CD4-positive, alpha-beta T cell (primary cell): ENCODE measurements at places on chromosomes 7 and 10.

DNA sequence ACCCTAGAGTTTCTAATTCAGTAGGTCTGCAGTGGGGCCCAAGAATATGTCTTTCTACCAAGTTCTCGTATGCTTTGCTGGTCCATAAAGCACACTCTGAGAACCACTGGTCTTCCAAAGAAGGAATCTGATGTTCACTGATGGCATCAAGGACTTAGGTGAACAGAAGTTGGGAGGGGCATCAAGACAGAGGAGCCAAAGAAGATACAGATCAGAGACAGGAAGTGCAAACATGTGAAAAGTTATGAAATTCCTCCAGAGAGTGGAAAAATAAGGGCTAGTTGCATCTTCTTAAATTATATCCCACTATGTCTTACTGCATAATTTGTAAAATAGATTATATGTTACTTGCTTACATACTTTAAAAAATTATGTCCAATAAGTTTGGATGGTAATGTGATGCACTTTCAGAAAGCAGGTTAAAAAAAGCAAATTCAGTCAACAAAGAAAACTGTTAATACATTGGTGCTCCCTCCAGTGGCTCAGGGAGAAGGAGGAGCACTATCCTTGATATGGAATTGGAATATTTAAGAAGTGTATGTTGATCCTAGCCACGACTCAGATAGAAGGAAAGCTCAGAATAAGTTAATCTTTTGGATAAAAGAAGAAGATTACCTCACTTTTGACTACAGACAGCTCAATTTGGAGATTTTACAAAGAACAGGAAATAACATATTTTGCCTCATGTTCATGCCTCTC, 35.8 kb downstream of the CREB3L2 start:
- no peak for DNase-seq

DNA sequence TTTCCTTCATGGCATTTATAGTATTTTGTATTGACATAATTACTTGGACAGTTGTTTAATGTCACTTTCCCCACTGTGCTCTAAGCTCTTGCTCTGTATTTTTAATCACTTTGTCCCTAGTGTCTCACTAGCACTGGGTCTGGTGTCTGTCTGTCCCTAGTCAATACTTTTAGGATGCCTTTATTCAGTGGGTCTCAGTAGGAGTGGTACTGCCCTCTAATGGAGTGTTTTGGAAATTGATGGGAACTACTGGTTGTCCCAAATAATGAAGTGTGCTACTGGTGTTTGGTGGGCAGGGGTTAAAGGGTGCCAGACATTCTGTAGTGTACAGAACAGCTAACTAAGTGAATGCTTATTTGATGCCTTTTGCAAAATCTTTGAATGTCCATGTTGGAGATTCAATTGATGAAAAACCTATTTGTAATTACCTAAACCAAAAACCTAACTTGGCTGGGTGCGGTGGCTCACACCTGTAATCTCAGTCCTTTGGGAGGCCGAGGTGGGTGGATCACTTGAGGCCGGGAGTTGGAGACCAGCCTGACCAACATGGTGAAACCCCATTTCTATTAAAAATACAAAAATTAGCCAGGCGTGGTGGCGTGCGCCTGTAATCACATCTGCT, 33.3 kb downstream of the CDK14 start:
- no peak for DNase-seq

DNA sequence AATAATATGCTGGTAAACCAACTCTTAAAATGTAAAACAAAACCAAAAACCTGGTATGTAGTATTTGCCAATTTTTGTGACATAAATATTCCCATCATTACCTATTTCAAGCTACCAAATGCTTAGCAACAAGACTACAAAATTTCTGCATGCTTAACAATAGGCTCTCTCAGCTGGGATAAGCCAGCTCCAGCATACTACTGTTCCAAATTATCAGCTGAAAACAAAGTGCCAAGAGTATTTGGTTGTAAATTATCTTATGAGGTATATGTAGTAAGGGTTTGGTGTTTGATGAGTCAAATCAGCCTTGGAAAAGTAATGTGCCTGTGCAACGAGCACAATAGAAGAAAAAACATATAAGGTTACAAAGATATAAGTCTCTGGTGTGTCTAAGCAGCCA, 263.2 kb downstream of the HGF start:
- DNase-seq = no peak

GRCh38 chr10:121680879-121681655, 82.8 kb upstream of the FGFR2 start:
- DNase-seq = no peak

GRCh38 chr10:121613456-121613855, 15.2 kb upstream of the FGFR2 start:
- DNase-seq = no peak

DNA sequence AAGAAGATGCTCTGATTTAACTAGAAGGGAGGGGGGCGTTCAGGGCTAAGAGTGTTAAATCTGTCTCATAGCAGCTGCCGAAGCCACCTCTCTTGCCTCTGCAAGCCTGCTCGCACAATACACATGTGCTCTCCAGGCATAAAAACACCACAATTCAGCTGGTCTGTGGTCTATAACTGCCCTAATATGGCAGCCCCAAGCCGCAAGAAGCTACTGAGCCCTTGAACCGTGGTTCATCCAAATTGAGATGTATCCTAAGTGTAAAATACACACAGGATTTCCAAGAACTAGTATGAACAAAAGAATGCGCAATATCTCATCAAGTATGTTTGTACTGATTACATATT, 70.8 kb upstream of the FGFR2 start:
- no peak for DNase-seq

GRCh38 chr7:114879554-114879953, 42.3 kb upstream of the MDFIC start:
- DNase-seq = no peak

DNA sequence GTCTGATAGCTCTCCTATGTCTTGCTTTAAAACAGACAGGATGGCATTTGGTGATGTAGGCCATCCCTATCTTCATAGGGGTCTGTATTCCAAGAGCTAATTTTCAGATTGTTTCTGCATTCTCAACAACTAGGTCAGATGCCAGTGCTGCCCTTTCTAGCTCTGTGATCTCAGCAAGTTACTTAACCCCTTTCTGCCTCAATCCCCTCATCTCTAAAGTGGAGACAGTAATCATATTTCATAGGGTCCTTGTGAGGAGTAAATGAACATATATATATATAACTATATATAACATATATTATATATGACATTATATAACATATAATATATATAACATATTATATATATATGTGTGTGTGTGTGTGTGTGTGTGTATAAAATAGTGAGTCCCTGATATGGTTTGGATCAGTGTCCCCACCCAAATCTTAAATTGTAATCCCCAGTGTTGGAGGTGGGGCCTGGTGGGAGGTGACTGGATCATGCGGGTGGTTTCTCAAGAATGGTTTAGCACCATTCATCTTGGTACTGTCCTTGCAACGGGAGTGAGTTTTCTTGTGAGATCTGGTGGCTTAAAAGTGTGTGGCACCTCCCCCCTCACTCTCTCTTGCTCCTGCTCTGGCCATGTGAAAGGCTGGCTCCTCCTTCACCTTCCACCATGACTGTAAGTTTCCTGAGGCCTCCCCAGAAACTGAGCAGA, 45.2 kb downstream of the HIPK2 start:
- DNase-seq = no peak

DNA sequence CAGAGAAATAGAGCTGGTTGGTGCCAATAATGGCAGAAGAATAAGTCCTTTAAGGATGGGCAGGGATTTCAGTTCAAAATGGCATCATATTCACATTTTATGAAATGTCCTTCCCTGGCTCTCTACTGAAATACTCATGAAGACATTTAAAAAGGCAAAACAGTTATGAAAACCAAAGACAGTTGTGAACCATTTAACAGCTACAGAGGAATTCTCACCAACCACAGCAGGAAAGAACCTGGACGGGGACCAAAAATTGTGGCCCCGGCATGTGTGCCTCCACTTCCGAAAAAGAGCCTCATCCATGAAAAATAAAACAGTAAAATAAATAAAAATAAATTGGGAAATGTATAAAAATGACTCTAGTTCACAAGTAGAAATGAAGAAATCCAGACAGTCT, 539.5 kb downstream of the SUGCT start:
- DNase-seq = no peak

DNA sequence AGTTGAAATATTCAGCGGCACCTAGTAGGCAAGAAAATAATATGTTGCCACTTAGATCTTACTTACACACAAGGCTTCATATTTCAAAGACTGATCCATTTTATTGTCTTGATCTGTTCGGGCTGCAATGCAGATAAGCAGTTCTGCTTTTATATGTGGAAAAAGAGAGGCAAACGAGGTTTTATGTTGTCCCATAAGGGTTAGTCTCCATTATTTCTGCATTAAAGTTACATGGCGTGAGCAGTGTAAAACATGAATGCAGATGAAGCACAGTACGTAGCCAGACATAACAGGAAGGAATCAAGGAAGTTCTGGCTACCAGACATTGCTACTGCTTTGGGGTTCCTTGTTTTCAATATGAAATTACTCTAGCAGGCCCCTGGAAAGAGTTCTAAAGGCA, 224.8 kb downstream of the BBS9 start:
- no peak for DNase-seq

- no peak for DNase-seq
Observed at GRCh38 chr7:5462216-5462615, 38.6 kb upstream of the TNRC18 start.

- DNase-seq = no peak
Observed at GRCh38 chr10:96325719-96326373, 21.6 kb downstream of the DNTT start.

DNA sequence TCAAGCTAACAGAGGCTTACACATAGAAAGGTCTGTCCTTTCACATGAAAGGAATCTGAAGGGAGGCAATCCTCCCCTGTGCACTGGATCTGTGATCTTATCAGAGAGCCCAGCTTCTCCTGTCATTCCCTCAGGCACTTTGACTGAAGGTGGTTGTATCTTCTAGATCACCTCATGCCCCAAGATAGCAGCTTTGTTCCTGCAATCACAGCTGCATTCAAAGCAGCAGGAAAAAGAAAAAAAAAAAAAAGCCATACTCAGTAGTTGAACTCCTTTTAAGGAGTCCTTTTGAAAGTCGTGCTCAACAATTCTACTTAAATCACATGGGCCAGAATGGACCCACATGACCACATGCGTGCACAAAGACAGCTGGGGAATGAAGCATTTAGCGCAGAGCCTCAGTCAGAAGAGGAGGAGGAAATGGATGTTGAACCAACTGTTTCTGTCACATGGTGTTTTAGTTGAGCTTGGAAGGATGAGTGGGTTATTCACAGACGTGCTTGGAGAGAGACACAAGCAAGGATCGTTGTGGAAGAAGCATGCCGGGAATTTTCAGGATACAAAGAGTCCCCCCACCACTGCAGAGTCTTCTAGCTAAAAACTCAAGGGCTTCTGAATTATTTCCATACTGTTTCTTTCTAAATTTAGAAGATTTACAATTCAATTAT, 13.0 kb upstream of the PFKP start:
- no peak for DNase-seq

GRCh38 chr10:104293011-104293410, 24.0 kb downstream of the GSTO2 start:
- DNase-seq = no peak
